ENCODE measurements at places on chromosomes 6 and 20.

- DNase-seq: no peak
Measured at GRCh38 chr20:64176551-64176950, 12.3 kb downstream of the MYT1 start.

- DNase-seq: peak; percentile 96
Measured at GRCh38 chr6:36853325-36853724, 14.1 kb upstream of the CPNE5 start.

- no peak for DNase-seq
Measured at GRCh38 chr20:59428441-59429205, 128.2 kb downstream of the EDN3 start.

DNA sequence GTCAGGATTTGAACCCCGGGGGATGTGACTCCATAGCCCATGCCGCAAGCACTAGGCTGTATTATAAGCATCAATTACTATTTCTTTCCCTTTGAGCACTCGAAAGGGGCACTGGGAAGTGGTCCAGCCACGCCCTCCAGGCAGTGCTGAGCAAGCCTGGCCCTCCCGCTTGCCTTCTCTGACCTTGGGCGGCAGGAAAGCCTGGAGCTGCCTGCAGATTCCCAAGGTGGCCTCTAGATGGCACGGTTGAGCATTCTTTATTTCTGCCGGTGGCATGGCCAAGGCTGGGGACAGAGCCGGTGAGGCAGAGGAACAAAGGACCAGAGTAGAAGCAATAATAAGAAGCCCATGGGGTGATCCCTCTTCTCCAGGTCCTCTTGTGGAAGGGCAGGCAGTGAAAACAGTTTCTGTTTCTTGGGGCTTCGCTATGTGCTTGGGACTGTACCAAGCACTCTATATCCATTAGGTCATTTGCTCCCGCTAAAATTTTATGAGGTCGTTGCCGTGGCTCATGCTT, 32.0 kb downstream of the ARHGAP40 start:
- DNase-seq: peak; percentile 82

GRCh38 chr6:57013521-57013926, 33.0 kb upstream of the KIAA1586 start:
- DNase-seq: peak; percentile 75

GRCh38 chr6:37724530-37725220, 27.0 kb upstream of the MDGA1 start:
- no peak for DNase-seq

GRCh38 chr6:123288649-123289048, 292.6 kb downstream of the CLVS2 start:
- DNase-seq: no peak

- DNase-seq: no peak
Measured at GRCh38 chr6:66328200-66328599, 621.2 kb upstream of the EYS start.

GRCh38 chr6:117711369-117711768, 36.1 kb downstream of the NUS1 start:
- peak; percentile 9 for DNase-seq

GRCh38 chr6:106553440-106553839, 75.9 kb downstream of the RTN4IP1 start:
- no peak for DNase-seq

- DNase-seq: no peak
Measured at GRCh38 chr20:22533823-22534751, 50.3 kb downstream of the FOXA2 start.

All from trophoblast cell (in vitro differentiated cells and primary cell).